ENCODE measurements at places on chromosomes 11 and 22.

- DNase-seq = no peak
Measured at GRCh38 chr11:79417069-79417920, 23.5 kb downstream of the TENM4 start.

DNA sequence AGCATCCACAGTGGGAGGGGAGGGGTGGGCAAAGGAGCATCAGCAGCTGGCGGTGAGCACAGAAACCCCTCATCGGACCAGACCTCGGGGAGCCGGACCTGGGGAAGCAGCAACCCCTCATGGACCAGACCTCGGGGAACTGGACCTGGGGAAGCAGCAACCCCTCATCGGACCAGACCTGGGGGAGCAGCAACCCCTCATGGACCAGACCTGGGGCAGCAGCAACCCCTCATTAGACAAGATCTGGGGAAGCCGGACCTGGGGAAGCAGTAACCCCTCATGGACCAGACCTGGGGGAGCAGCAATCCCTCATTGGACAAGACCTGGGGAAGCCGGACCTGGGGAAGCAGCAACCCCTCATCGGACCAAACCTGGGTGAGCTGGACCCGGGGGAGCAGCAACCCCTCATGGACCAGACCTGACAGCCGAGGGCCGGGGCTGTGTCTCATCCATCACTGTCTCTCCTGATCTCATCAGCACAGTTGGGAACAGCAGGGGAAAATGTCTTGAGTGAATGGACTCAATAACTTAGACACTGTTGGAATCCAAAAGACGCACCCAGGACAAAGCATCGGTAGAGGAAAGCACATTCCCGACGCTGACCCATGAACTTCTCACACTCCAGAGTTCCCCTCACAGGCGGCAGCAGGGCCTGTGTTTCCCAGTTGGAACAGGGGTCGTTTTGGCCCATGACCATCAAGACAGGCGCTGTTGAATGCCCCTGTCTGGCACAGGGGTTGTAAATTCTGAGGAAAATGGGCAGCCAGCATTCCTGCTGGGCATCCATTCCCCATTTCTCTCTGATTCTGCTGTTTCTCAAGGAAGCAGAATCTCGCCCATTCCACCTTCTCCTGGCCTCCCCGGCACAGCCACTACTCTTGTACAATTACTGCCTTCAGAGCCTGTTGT, 1494.6 kb downstream of the TBC1D22A start:
- DNase-seq = no peak

GRCh38 chr11:27551127-27551526, 44.6 kb upstream of the LIN7C start:
- DNase-seq = no peak

DNA sequence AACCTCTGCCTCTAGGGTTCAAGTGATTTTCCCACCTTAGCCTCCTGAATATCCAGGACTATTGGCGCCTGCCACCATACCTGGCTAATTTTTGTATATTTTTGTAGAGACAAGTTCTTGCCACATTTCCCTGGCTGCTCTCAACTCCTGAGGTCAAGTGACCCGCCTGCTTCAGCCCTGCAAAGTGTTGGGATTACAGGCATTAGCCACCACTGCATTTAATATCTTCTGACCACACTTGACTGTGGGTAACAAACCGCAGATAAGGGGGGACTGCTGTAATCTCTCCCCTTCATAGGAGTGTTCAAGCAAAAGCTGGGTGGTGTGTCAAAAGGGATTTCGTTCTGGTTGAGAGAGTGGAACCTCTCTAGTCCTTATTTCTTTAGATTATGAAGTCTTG, 53.4 kb downstream of the GRAMD1B start:
- DNase-seq = no peak

DNA sequence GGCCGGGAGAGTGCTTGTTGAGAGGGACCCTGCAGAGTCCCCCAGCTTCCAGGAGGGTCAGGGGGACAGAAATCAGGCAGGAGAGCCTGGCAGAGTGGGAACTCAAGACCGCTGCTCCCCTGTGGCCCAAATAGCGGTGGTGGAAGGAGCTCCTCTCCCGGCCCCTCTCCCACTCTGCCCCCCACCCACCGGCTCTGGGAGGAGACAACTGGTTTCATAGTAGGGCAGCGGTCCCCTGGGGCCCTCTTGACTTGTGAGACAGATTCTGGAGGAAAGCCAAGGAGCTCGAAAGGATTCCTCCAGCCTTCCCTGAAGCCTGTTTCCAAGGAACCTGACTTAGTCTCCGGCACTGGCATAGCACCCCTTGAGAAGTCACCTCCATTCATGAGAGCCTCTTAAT, 10.1 kb downstream of the PKNOX2 start:
- DNase-seq = no peak

DNA sequence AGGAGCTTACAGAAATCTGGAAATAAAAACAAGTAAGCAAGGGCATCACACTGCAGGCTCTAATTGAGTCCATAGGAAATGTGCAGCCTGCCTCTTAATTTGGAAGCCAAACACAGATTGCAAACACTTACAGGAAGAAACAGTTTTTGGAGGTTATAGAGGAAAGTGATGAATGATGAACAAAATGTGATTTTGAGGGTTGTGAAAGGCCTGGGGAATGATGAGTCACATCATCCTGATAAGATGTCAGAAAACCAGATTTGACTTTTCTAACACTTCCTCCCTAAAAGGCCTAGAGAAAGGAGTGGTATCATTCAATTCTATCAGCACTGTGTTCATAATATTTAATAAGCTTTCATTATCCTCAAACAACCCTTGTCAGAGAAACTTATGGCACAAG, 96.6 kb upstream of the POU2AF2 start:
- no peak for DNase-seq

DNA sequence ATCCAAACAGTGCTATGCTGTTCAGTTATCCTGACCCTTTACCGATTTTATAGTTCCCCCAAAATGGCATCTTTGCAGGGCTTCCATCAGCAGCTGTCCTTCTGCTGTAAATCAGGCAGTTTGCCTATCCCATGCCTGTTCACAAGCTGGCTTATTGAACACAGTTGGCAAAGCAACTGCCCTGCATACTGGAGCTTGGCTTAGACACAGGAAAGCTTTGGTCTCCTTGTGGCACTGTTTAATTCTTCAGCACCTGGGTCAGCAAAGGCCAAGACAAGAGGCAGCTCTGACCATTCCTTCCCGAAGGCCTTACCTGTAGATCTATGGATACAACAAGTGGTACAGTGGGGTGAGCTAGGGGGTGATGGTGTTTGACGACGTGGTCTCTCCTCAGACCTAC, 32.2 kb downstream of the TSPAN18 start:
- no peak for DNase-seq

DNA sequence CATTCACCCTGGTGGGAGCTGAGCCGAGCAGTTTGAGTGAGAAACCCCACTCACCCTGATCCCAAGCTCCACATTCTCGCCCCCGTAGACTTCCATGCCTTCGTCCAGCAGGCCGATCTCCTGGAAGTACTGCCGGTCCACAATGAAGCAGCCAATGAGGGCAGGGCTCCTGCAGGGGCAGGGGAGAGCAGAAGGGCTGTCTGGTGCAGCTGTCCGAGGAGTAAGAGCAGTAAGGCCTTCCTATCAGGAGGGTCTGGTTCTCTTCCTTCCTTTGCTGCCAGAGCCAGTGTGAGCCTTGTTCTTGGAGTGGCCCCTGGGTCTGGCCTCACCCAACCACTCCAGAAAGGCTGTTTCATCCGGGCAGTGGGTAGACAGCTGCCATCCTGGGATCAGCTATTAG, 19.4 kb upstream of the CSNK2A3 start:
- no peak for DNase-seq

DNA sequence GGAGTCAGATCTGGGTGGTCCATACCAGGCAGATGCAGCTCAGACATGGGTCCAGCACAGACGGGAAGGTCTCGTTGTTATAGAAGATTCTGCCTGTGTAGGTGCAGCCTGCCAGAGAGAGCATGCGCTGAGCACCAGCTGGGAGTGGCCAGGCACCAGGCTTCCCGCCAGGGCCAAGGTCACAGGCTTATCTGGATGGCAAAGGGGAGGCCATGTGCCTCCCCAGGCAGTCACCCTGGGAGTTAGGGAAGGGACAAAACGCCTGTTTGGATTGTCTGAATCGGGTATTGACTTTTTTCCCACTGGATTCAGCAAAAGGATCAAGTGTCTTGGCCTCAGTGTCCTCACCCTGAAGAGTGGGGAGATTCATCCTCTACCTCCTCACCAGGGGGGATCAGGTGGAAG, 26.5 kb downstream of the PGA5 start:
- no peak for DNase-seq

GRCh38 chr11:133951327-133952198, 5.2 kb downstream of the IGSF9B start:
- DNase-seq = peak; percentile 70

DNA sequence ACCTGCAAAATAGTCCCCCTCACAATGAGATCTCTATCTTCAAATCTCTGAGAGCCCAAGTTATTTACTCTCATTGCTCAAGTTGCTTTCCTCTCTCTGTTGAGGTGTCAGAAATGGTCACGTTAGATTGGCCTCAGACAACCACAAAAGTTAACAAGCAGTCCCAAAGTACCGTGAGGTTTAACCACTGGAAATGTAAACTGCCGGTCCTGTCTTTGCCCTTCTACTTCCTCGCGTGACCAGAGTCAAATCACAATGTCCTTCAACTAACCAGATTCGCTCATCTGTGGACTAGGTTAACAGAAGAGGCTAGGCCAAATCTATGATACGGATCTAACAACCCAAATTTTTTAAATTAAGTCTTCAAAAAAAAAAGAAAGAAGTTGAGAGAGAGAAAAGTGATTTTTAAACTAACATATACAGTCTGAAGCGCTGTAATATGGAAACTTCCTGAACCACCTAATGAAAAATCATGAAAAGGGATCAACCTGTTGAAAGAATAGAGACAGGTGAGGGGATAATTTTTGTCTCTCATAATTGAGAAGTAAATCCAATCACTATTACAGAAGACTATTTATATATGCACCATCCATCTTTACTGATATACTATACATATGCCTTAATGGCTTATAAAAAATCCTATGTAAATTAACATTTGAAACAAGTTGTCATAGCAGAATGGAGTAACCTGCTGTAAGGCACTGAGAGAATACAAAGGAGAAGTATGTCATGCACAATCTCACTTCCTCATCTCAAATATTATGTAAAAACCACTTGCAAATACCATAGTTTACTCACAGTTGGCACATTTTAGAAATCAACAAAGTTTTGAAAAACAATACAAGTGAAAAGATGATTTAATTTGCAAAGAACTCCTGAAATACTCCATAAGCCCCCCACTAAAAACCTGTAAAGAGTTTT, 3.3 kb upstream of the JAML start:
- no peak for DNase-seq

DNA sequence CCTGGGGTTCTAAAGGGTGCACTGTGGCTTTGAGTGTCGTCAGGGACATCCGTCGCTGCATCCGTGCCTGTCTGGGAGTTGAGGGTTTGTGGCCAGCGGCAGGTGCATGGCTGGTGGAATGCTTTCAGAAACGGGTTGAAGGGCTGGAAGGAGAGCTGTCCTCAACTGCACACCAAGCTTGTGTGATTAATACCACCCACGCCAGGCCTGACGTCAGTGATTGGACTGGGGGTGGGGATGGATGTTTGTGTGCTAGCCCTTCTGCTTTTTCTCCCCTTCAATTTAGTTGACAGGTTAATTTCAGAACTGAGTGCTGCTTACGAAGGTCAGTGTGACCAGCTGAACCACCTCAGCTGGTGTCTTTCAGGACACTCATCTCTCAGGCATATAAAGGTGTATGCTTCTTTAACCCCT, 3.2 kb upstream of the GAB2 start:
- peak; percentile 32 for DNase-seq

- DNase-seq = no peak
Measured at GRCh38 chr22:31046539-31047226, 34.4 kb upstream of the SMTN start.

GRCh38 chr11:17102462-17102861, 25.0 kb upstream of the RPS13 start:
- DNase-seq = no peak

DNA sequence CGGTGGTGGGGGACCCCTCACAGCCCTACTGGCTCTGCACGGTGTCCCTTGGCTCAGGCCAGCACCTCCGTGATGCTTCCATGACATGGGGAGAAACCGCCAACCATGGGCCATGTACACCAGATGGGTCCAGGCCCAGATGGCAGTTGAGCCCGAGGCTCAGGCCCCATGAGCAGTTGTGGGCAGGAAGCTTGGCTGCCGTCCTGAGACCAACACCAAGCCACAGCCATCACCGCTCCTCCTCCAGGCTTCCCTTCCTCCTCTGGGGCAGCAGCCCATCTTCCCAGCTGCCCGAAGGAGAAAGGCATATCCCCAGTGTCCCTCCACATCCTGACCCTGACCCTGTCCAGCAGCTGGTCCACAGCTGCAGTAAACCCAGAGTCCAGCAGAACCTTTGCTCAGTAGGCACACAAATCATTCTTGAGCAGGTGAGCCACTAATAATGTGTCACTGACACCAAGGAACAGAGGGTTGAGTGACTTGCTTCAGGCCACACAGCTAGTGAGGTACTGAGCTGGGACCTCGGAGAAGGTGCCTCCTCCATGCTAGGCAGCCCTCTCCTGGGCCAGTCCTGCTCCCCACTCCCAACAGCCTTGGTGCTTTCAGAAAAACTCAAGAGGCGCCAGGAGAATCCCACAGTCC, 204.9 kb downstream of the CTTN start:
- DNase-seq = no peak

DNA sequence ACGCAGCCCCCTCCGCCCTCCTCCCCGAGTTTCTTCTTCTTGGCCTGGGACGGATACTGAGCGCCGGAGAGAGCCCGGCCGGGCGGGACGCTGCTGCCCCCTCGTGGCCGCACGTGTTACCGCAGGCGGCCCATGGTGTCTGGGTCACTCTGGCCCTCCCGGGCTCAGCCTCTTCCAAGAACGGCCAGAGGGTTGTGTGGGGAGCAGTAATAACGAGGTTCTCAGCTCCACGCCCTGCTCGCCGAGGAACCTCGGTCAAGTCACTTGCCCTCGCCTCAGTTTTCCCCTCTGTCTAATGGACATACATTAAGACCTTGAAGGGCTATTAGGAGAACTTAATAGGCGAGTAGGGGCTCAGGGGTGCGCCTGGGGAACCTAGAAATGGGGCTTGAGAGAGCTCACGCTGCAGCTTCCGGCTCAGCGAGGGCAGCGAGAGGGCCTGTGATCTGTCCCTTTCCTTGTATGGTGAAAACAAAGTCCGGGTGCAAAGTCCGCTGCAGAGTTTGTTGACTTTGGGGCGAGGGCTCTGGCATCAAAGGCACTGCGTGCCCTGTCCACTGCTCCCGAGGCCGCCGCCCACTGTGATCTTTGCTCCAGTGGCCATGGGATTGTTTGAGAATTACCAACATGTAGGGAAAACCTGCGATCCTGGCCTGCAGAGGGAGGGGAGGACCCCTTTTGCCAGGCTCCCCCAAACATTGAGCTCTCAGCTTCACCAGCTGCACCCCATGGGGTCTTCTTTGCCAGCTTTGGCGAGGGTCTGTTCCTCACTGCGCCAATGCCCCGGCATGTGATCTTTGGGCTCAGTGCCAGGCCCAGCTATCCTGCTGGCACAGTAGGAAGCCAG, 14.4 kb upstream of the LRP5 start:
- peak; percentile 35 for DNase-seq

- no peak for DNase-seq
Measured at GRCh38 chr11:83219095-83219494, 25.6 kb downstream of the ANKRD42 start.

DNA sequence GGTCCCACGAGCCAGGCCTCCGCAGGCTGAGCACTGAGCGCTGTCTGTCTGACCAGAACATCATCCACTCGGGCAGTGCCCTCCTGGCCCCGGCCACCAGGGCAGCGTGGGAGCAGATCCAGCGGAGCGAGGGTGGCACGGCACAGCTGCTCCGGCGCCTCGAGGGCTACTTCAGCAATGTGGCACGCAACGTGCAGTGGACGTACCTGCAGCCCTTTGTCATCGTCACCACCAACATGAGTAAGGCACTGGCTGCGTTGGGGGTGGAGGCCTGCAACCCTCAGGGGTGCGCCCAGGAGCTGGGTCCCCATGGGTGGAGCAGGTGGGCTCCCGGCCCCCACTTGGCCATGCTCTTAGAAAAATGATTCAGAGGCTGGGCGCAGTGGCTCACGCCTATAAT, 49.7 kb upstream of the PRODH start:
- no peak for DNase-seq
